ENCODE measurements at places on chromosomes 5 and 9. TPM values are rescaled to one million over a fixed set of nuclear protein-coding genes. Genes with fewer than 3 reads are reported as not detected.

FGF18 gene
- not detected for total RNA-seq

SHISAL2B gene
- not detected for total RNA-seq

OR1Q1 gene
- total RNA-seq = not detected

SLC4A9 gene
- total RNA-seq = 0.38 TPM

DIPK1B gene
- 7.1 TPM for total RNA-seq

SPINK6 gene
- total RNA-seq = not detected

TAF11L10 gene
- total RNA-seq = not detected

BARHL1 gene
- not detected for total RNA-seq

INSL6 gene
- total RNA-seq = not detected

BTNL3 gene
- not detected for total RNA-seq

TAF1L gene
- total RNA-seq = not detected

GABRP gene
- total RNA-seq = 40.8 TPM

GABRA6 gene
- total RNA-seq = not detected

MOCS2 gene
- 18.7 TPM for total RNA-seq

PHF24 gene
- 0.76 TPM for total RNA-seq

PJA2 gene
- total RNA-seq = 59.6 TPM

NFIL3 gene
- total RNA-seq = 42.5 TPM

BTNL9 gene
- total RNA-seq = 26.6 TPM

ANKH gene
- 44.0 TPM for total RNA-seq

EIF4E1B gene
- not detected for total RNA-seq

C5orf63 gene
- 0.91 TPM for total RNA-seq

NRARP gene
- total RNA-seq = 37.8 TPM

EHMT1 gene
- 71.3 TPM for total RNA-seq

FBXW5 gene
- total RNA-seq = 182 TPM

CAMK4 gene
- total RNA-seq = 0.49 TPM

GHR gene
- total RNA-seq = 23.1 TPM

PKD2L2 gene
- not detected for total RNA-seq

ADGRD2 gene
- total RNA-seq = 0.20 TPM

PCDHA2 gene
- total RNA-seq = not detected

MARCHF11 gene
- total RNA-seq = not detected

C9orf50 gene
- total RNA-seq = not detected

SLC45A2 gene
- 1.2 TPM for total RNA-seq

NTNG2 gene
- 1.0 TPM for total RNA-seq

ACO1 gene
- 20.3 TPM for total RNA-seq

NMUR2 gene
- total RNA-seq = not detected

ISCA1 gene
- total RNA-seq = 36.1 TPM

PLPP1 gene
- total RNA-seq = 73.1 TPM

PCDHGB3 gene
- 3.4 TPM for total RNA-seq

BAAT gene
- total RNA-seq = not detected

PCDHA3 gene
- not detected for total RNA-seq

FOXB2 gene
- total RNA-seq = not detected

LECT2 gene
- total RNA-seq = not detected

FLT4 gene
- 2.1 TPM for total RNA-seq

KIF12 gene
- 0.67 TPM for total RNA-seq

ACTBL2 gene
- not detected for total RNA-seq

All from lower leg skin (tissue), 4 donors.